ENCODE measurements at places on chromosomes 2 and 18.

GRCh38 chr2:191318729-191319078 lies 73.5 kb downstream of the MYO1B start:
- no peak for DNase-seq

GRCh38 chr2:65530547-65531320 lies 98.3 kb upstream of the SPRED2 start:
- no peak for DNase-seq

- DNase-seq = no peak
These were observed 192.6 kb downstream of the DPP4 start for GRCh38 chr2:161881465-161881864.

DNA sequence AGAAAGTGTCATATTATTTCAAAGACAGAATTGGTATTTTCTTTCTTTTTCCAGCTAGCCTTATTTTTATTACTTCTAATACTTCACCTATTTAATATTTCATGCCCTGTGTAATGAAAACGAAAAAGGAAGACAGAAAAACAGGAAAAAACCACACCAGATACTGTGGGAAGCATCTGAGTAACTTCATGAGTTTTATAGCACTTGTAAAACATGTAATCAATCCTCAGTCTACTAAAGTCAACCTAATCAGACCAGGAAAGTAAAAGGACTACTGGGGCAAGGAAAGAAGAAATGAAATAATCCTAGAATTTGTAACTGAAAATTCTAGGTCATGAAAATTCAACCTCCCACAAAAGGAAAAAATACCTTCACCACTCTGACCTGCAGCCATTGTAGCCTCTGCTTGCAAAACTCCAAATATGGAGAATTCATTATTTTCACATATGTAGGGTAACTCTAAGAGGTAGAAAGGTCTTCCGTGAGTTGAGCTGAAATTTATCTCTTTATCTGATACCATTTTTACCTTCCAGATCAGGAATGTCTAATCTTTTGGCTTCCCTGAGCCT lies 34.7 kb upstream of the STRN start:
- DNase-seq = no peak

- peak; percentile 6 for DNase-seq
These were observed 166.3 kb upstream of the NYAP2 start for GRCh38 chr2:225233234-225233633.

DNA sequence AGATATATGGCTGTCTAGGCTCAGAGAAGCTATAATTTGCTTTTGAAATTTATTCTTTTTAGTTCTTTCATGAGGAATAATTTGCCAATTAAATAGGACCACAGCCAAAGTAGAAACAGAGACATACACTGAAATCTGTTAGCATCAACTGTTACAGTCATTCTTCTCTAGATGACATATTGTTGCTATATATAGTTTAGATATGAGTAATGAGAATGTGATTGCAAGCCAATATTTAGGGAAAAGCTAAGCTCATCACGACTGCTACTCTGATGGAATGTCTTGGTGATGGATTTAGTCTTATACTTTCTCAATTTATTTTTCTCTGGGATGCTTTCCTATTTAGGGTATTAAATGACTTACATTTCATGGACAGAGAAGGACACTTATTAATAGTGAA lies 259.1 kb downstream of the LNPK start:
- DNase-seq = no peak

DNA sequence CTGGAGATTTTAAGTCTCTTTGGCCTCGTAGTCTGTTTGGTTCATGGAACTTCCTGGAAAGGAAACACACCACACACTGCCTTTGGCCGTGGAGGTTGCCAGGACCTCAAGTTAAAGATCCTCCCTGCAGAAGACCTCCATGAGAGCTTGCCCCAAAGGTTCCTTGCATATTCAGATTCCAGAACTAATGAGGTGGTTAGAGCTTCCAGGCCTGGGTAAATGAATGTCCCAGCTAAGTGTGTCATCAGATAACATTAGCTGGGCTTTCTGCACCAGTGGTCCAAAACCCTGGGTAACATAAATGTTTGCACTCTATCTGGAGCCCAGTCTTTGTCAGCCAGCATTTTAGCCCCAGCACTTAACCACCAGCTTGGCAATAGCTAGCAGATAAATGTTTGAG lies 122.1 kb upstream of the EML6 start:
- no peak for DNase-seq

- DNase-seq = no peak
These were observed 3.9 kb downstream of the TIMM21 start for GRCh38 chr18:74152270-74152669.

DNA sequence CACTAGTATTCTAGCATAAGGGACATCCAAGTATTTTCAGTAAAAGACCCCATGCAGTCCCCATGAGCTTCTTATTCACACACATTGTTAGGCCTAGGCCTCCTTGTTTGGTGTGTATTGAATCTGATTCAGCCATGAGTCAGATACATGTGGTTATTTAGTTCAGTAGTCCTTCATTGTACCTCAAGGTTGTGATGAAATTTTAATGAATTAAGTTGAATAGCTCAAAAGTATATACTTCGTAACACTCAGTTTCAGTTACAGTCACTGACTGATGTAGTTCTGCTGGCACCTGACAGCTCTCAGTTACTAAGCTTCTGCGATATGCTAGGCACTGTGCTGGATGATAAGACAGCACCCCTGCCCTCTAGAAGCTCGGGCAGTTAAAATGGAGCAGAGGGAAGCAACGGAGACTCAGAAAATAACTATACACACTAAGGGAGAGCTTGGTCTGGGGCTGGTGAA lies 86.4 kb downstream of the XRCC5 start:
- no peak for DNase-seq

- DNase-seq = no peak
These were observed 72.5 kb downstream of the GULP1 start for GRCh38 chr2:188364033-188364630.

DNA sequence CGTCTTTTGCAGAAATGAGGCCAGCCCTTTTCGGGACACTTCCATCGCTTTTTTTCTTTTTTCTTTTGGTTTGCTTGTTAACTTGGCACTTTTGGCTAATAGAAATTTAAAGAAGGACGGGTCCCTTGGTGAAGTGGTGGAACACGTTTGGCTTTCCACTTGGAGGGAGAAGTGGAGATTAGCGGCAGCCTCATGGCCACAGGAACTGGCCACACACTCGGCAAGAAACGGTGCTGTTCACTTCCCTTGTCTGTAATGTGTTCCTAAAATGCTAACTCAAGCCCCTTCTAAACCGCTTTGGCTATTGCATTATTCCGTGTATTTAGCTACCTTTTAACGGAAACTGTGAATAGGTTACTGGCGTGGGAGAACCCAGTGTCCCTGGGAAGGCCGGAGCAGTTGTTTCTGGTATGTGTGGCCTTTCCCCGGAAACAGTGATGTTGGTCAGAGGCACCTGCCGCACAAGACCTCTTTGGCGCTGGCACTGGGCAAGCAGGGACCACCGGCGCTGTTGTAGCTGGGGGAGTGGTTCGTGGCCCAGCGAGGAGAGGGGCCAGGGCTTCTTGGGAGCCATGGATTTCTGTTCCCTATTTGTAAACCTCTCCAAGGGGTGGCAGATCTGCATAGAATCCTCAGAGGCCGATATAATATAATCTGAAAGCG lies 981 bp downstream of the RAMP1 start:
- no peak for DNase-seq

DNA sequence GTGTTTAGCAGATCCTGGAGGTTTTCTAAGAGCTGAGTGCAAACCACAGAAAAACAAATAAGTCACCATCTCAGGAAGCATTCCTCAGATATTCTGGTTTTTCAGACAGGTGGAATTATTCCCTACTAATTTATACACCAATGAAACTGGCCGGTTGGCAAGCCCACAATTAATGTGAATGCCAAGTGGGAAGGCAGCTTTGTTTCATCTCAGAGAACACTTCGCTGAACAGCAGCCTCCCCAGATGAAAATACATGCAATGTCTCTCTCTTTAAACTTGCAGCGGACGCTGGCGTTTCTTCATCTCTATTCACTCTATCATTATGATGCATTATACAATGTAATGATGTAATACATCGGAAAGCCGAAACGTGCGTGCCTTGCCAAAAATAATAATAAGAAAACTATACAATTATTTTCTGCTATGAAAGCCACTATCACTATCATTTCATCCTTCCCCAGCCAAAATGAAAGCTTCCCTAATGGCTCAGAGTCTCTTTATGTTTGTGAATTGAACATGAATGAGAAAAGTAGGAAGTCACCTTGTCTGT lies 649.4 kb downstream of the BCL11A start:
- no peak for DNase-seq
